Glutamatergic neuron (in vitro differentiated cells): ENCODE measurements at places on chromosomes 5 and 9. TPM values are rescaled to one million over a fixed set of nuclear protein-coding genes. Genes with fewer than 3 reads are reported as not detected.

- H3K4me1 ChIP-seq = peaks cover 21% of the 10 kb centered on the region
- H3K27me3 ChIP-seq = peaks cover 20% of the 10 kb centered on the region
- peak overlapping the region; percentile 14 for H3K4me3 ChIP-seq
- no peaks in the 10 kb centered on the region for H3K36me3 ChIP-seq
- DNase-seq = no peak
Observed at GRCh38 chr5:75055727-75056144, 3.4 kb upstream of the GCNT4 start.

DNA sequence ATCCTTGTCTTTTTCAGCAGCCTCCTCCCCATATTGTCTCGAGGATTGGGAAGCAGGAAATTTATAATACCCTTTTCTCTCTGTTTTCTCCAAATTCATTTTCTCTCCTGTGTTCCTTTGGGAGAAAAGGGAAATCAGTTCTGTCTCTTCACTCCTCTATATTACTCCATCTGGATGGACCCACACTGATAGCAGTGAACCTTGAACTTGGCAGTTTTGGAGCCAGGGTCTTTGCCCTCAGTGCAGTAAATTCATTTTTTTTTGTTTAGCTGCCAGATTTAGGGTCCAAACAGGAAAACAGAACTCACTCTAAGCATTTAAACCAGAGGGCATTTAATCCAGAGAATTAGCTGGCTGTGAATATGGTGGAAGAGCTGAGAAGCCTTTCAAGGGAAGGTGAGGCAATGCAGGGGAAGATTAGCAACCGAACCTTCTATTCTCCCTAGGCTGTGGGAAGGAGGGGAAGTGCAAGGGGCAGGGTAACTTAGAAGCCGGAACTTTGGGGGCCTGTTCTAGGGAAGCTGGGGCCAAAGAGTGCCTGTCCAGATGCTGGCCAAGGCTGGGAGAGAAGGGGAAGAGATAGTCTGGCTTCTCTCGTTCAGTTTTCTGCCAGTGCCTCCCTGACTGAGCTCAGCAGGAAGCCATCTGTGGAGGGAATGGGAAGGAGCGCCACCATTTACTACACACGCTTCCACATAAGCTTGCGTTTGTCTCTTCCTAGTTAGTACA is 16.3 kb upstream of the NPR2 start:
- H3K4me1 ChIP-seq = peaks cover 13% of the 10 kb centered on the region
- peak overlapping the region; percentile 8 for H3K27ac ChIP-seq
- H3K4me3 ChIP-seq = no peak overlapping the region
- DNase-seq = no peak
- peaks cover 3% of the 10 kb centered on the region for H3K27me3 ChIP-seq

- H3K36me3 ChIP-seq = peaks cover 5% of the 10 kb centered on the region
- H3K27me3 ChIP-seq = no peaks in the 10 kb centered on the region
- H3K27ac ChIP-seq = no peak overlapping the region
- H3K4me1 ChIP-seq = peaks cover 2% of the 10 kb centered on the region
- H3K4me3 ChIP-seq = no peak overlapping the region
Observed at GRCh38 chr5:36887532-36887931, 11.0 kb downstream of the NIPBL start.

ANXA1 gene
- total RNA-seq = not detected

- H3K4me3 ChIP-seq = no peak overlapping the region
- no peak for DNase-seq
- peaks cover 8% of the 10 kb centered on the region for H3K4me1 ChIP-seq
- H3K27me3 ChIP-seq = peaks cover 4% of the 10 kb centered on the region
- peak overlapping the region; percentile 2 for H3K27ac ChIP-seq
Observed at GRCh38 chr5:174329738-174330137, 284.2 kb downstream of the NSG2 start.

GRCh38 chr9:113257863-113258262 is 17.5 kb downstream of the CDC26 start:
- no peak overlapping the region for H3K4me3 ChIP-seq
- no peak for DNase-seq
- H3K36me3 ChIP-seq = no peaks in the 10 kb centered on the region
- H3K4me1 ChIP-seq = no peaks in the 10 kb centered on the region

UBE2D2 gene
- total RNA-seq = 188 TPM

GRCh38 chr9:26066237-26066636 is 388.0 kb upstream of the TUSC1 start:
- DNase-seq = no peak
- no peaks in the 10 kb centered on the region for H3K27me3 ChIP-seq
- no peaks in the 10 kb centered on the region for H3K4me1 ChIP-seq
- H3K4me3 ChIP-seq = no peak overlapping the region
- no peaks in the 10 kb centered on the region for H3K36me3 ChIP-seq

GRCh38 chr5:128498844-128499455 is 39.1 kb downstream of the FBN2 start:
- H3K36me3 ChIP-seq = peaks cover 13% of the 10 kb centered on the region
- no peak overlapping the region for H3K27ac ChIP-seq

CATSPER3 gene
- 0.54 TPM for total RNA-seq

BTNL8 gene
- total RNA-seq = not detected

FBLL1 gene
- 66.2 TPM for total RNA-seq
